ENCODE measurements at places on chromosomes 3 and 15. TPM values are rescaled to one million over a fixed set of nuclear protein-coding genes. Genes with fewer than 3 reads are reported as not detected.

Gene PIK3CB
- 17.7 TPM for total RNA-seq

Gene MTHFS
- total RNA-seq = 101 TPM

Gene KBTBD13
- not detected for total RNA-seq

Gene FBXL22
- total RNA-seq = 0.19 TPM

Gene SH2D7
- total RNA-seq = not detected

Gene ECE2
- not detected for total RNA-seq

Gene BCL6
- total RNA-seq = 7.2 TPM

Gene TRANK1
- total RNA-seq = 1.8 TPM

Gene YEATS2
- 12.7 TPM for total RNA-seq

Gene C3orf62
- total RNA-seq = 1.5 TPM

Gene FETUB
- total RNA-seq = 0.26 TPM

Gene PXYLP1
- total RNA-seq = 11.7 TPM

Gene SPINK8
- total RNA-seq = not detected

Gene TAMM41
- total RNA-seq = 30.7 TPM
